Activated gamma-delta T cell treated with Interleukin-2 at 50 U/mL for 16 hours (primary cell): ENCODE measurements at places on chromosomes 6 and 20.

DNA sequence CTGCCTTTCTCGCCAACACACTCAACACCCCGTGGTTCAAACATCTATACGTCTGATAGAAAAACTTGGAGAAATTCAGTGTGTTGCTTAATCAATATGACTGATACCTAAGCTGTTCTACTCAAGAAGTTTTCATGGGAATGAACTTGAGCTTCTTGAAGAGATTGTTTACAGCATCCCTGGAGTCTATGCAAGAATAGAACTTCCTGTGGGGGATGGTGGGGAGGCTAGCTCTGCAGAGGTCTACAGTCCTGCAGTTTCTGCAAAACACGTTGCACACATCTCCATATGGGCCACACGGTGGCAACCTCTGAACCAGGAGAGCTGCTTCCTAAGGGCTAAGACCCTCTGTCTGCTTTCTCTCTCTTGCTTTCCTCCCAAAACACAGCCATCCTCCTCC is 32.7 kb upstream of the FANCE start:
- peak; percentile 5 for DNase-seq

GRCh38 chr6:142757852-142758628 is 186.9 kb downstream of the HIVEP2 start:
- no peak for DNase-seq

GRCh38 chr6:11392778-11393507 is 144.6 kb upstream of the TMEM170B start:
- no peak for DNase-seq

DNA sequence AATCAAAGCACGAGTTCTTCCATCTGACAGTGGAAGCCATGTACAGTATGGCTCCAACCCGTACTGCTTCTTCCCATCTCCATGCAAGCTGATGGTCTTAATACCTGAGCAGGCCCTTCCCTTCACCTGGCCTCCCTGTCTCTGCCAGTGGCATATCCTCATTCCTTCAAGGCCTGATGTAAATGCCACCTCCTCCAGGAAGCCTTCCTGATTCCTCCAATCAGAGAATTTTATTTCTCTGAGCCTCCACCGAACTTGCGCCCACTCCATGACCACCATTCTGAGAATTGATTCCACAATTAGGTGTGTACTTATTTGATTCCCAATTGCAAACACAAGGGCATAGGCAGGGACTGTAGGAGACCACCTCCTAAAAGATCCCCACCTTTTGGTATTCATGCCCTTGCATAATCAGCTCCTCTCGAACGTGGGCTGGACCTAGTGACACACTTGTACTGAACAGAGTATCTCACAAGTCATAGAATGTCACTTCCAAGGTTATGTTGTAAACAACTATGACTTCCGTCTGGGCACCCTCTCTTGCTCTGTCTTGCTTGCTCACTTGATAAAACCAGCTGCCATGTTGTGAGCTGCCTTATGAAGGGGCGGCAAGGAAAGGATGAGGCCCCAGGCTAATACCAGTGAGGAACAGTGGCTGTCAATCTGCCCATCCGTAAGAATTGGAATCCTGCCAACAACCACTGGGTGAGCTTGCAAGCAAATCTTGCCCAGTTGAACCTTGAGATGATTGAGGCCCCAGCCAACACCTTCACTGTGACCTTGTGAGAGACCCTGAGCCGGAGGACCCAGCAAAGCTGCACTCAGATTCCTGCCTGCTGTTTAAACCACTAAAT is 38.8 kb downstream of the CPNE5 start:
- no peak for DNase-seq

GRCh38 chr6:25423358-25423757 is 144.2 kb downstream of the CARMIL1 start:
- DNase-seq = no peak

- no peak for DNase-seq
Measured at GRCh38 chr6:170025341-170025911, 265.5 kb downstream of the DLL1 start.

GRCh38 chr20:19232997-19233794 is 20.8 kb downstream of the SLC24A3 start:
- DNase-seq = no peak

GRCh38 chr6:161917645-161918044 is 643.8 kb upstream of the AGPAT4 start:
- no peak for DNase-seq

GRCh38 chr6:228881-229651 is 63.2 kb upstream of the DUSP22 start:
- DNase-seq = no peak

GRCh38 chr20:39259010-39259803 is 297.1 kb downstream of the DHX35 start:
- DNase-seq = no peak

GRCh38 chr20:45392733-45393132 is 14.6 kb upstream of the TP53TG5 start:
- DNase-seq = no peak

DNA sequence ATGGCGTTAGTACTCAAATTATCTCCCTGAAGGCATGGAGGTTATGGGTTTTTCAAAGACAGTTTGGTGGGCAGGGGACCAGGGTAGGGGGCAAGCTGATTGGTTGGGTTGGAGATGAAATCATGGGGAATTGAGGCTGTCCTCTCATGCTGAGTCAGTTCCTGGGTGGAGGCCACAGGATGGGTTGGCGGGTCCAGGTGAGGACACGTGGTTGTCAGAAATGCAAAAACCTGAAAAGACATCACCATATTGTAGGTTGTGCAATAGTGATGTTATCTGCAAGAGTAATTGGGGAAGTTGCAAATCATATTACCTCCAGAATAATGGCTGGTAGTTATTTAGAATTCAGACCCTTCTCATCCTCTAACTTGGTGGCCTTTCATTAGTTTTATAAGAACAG is 30.1 kb downstream of the GPX6 start:
- DNase-seq = no peak

- no peak for DNase-seq
Measured at GRCh38 chr6:56841751-56842150, 113.2 kb upstream of the BEND6 start.

DNA sequence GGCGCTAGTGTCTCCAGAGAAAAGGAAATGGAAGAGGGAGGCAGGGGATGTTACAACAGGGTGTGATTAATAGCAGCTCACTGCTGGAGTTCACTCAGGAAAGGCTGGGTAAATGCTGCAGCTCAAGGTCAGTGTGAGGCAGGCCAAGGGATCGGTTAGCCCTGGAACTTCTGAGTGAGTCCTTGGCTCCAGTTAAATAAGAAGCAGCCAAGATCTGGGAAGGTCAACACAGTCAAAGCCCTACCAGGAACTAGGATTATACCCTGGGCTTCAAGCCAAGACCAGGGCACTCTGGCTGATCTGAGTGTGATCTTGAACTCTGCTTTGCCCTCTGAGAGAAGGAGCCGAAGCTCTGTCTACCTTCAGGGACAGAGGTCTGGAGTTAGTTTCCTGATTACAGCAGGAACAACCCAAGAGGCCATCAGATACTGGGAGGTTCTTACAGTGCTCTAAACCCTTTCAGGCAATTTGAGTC is 44.3 kb downstream of the TPD52L1 start:
- DNase-seq = no peak

DNA sequence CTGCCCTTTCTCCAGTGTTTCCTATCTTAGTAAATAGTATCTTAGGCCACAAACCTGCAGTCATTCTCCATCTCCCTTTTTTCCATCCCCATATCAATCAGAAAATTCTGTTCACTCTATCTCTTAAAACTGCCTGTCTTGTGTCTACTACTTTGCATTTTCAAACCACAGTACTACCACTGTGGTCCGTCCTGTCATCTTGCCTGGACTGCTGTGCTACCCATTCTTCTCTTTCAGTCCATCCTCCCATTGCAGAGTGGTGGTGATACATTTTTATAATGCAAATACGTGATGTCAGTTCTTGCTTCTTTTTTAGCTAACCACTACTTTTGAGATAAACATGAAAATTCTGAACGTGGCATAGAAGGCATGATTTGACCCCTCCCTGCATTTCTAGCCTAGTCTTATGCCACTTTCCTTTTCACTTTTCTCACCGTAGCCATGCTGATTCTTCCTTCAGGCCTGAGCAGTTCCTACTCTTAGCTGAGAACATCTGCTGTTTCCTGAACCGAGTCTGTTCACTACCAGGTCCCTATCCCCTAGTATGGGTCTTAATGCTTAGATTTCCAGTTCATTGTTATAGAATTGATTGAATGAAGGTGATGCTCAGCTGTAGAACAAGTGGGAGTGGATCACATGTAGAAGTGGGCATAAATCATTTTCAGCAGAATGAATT is 13.8 kb downstream of the TBPL1 start:
- DNase-seq = no peak
